ENCODE measurements at places on chromosomes 7 and 10.

DNA sequence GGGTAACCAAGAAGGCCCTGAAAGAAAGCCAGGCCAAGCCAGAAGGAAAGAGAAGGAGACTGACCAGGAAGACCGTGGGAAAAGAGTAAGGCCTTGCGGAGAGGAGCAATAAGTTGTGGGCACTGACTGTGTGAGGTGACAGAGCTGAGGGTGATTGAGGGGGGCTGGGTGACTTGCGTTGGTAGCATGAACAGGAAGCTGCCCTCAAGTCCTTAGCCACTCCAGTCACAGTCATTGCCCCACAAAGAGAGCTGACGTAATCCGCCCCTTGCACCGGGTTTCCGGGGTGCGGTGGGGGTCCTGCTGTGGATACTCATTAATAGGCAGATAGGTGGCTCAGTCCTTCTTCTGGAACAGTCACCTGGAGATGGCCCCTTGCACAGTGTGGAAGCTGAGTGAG, 16.1 kb upstream of the DMBT1 start:
- no peak for DNase-seq

- no peak for DNase-seq
These were observed 18.1 kb downstream of the ADRB1 start for GRCh38 chr10:114061789-114062188.

DNA sequence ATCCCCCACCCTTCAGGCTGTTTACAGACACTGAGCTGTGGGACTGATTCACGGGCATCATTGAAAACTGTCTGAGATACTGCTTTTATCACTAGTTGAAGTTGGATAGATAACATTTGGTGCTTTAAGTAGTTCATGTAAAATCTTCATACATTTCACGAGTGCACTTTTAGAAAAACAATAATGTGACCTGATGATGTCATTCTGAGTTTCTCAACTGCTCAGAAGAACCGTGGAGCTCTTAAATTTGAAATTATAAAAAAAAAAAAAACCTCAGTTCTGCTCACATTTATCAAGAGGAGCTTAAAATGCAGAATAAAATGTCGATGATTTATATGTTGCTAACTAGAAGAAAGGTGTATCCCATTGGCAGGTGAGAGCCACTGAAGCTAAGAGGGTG, 81.5 kb downstream of the GALNT11 start:
- peak; percentile 44 for DNase-seq

- no peak for DNase-seq
These were observed 96.5 kb upstream of the PLPP4 start for GRCh38 chr10:120360571-120360970.

GRCh38 chr7:11120068-11120664, 146.5 kb downstream of the PHF14 start:
- no peak for DNase-seq

DNA sequence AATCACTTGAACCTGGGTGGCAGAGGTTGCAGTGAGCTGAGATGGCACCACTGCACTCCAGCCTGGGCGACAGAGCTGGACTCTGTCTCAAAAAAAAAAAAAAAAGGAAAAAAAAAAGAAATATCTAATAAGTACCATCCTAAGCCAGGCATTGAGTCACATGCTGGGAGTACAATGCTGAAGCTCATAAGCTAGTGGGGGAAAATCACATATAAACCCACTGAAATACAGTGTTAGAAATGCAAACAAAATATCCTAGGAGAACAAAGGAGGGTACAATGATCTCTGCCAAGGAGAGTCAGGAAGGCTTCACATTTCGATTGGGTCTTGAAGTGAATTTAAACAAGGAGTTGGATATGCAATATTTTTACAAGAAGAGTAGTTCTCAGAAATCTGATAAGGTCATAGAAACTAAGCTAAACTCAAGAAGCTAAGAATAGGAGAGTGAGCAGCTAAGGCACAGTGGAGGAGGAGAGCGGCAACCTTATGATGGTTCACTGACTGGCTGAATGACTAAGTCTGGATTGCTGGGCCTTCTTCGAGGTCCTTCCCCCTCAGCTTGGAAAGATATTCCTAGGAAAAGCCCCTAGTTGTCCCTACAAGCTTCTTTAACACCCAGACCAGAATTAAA, 115.5 kb downstream of the PHTF2 start:
- peak; percentile 49 for DNase-seq

- no peak for DNase-seq
These were observed 620 bp downstream of the EPO start for GRCh38 chr7:100720671-100721504.

DNA sequence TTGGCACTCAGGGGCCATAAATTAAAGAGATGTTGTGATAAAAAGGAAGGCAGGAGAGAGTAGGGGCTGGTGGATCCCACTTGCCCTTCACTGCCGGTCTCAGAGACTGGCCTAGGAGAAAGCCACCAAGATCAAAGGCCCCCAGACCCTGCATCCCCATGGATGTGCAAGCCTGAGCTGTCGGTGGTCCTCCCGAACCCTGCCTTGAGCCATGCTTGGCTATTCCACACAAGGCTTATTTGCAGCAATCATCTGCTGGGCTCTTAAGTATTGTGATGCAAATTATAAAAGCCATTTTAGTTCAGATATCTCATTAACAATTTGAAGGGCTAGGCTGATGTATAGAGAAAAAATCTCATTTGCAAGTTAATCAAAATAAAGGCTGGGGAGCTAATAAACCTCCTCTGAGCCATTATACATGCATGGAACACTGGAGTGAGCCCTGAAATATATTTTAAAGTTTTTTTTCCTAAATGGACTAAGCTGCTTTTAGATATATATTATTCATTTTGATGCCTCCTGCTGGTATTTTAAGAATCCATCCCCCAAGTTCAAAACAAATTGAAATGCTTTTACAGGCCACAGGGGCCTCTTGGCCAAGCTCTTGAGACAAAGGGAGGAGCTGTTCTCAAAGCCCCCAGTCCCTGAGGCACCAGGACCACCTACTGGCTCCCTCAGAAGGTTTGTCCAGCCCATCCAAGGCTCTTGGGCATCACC, 28.1 kb downstream of the OAT start:
- DNase-seq, result no peak

DNA sequence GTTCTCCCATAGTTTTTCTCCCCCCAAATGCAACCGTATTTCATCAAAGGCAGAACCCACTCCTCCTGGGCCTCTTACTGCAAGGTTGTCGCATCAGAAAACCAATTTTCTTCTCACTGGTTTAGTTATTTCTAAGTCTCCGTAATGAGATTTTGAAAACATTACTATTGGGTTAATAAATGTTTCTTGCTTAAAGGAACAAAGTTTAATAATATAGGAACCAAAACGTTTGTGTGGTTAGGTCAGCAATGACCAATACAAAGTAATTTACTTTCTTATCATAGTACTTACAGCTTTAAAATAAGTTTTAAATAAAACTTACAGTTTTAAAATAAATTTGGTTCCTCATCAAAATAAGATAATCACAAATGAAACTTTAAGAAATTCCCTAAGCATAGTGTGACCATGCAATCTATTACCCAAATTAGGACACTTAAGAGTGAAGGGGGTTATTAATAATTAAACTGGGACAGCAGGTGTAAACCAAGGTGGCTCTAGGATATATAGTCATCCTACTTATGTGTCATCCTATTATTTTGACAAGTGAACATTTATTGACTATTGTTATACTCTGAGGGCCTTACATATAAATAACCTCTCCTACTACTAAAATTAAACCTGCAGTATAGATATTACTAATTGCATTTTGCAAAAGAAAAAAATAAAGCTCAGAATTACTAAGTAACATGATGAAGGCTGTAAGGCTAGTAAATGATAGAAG, 415.4 kb upstream of the LRRN3 start:
- DNase-seq, result no peak

DNA sequence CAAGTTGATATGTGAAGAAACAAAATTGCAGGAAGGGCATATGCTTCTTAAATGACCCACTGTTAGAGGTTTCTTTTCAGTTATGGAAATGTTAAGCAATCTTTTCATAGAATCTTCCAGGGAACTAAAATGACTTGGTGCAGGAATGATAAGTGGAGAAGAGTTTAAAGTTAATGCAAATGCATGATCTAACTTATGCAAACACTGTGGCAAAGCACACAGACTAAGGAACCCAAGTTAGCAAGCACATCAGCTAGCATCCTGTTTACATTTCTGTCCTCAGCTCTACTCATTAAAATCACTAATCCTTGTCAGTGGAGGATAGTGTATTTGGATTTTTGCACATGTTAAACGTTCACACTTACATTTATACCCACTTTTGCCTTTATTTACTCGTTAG, 9.3 kb downstream of the CLCN1 start:
- no peak for DNase-seq

- DNase-seq, result no peak
These were observed 68.8 kb downstream of the OSBPL3 start for GRCh38 chr7:24911213-24911603.

- DNase-seq, result peak; percentile 80
These were observed 614 bp upstream of the IFIT2 start for GRCh38 chr10:89301232-89301631.

DNA sequence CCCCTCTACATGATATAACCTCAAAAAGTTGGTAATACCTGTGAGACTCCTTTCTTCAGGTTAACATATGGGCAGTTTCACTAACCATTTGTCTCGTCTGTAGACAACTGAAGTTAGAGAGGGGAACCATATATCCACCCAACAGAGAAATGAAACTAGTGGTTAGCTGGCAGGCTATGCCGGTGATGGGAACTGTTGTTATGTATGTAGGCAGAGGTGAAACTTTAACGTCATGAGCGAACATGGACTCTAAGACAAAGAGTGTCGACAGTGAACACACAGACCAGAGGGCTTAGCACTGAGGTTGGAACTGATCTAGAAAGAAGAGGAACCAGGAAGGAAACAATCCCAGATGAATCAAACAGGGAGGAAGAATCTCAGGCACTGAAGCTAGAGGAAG, 112.4 kb downstream of the ELMO1 start:
- no peak for DNase-seq

GRCh38 chr7:87148332-87148955, 3.8 kb upstream of the DMTF1 start:
- peak; percentile 66 for DNase-seq

DNA sequence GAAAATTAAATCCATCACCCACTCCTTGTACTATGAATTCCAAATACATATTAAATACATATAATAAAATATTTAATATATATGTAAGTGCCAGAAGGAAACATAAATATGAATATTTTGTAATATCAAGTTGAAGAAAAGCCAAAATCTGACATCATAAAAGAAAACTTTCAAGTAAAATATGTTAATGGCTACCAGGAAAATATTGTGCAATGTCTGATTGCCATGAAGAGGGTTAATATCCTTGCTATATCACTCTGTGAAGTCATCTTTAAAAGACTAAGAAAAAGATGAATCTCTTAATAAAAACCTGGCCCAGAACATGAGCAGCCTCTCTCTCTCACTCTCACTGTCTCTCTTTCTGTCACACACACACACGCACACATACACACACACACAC, 130.2 kb downstream of the EGFR start:
- peak; percentile 55 for DNase-seq

DNA sequence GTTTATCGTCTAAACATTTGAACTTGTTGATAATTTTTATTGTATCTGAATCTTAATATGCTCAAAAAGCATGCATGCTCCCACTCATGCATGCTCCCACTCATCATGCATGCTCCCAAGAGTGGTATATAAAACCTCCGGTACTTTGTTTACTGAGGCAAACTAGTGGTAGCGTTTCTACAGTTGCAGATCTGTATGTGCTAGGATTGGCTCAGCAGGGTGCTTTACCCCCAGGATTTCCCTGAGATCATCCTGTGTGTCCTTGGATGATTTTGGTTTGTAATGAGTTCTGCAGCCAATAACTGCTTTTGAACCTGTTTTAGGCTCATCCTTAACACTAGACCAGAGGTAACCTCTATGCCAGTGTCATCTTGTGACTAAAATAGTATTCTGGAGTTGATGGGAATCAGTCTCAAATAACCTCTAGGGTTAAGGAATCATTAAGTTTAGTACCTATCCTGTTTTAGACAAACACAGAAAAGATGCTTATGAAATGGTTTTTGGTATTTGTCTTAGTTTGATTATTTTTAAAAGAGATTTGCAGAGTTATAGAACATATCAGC, 40.4 kb downstream of the PHTF2 start:
- DNase-seq, result peak; percentile 32

DNA sequence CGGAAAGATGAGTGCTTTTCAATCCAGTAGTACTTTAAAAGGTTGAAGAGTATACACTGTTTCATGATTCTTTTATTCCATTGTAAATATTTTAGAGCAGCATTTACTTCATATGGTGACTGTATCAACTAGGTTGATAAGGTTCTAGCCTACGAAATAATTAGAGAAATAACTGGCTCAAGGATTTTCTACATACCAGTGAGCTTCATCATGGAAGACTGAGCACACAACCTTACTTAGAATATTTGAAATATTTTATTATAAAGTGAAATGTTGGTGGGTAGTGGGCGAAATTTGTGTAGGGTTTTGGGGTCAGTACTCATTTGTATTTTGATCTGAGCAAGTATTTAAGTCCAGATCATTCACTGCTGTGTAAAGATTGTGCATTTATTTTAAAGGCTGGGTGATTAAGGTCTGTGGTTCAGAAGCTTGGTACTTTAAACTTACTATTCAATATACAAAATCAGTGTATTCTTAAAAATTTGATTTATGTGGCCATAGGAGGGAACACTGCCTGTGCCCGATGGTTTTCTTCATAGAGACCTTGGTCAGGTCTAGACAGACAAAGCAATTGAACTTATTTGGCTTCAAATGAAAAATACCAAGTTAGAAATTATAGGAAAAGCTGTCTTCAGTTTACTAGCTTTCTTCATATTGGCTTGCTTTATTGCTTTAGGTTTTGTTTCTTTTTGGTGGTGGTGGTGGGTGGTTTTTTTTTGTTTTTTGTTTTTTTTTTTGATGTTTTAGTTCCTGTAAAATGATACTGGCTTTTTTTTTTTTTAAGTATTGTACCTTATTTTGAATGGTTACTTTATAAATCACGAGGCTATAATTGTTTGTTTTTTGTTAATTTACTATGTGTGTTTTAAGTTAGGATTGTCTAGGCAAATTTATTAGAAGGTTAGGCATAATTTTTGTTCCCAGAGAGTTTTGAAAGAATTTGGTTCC, 3.0 kb downstream of the KMT2E start:
- DNase-seq, result peak; percentile 59

GRCh38 chr7:131031099-131031868, 296.4 kb upstream of the MKLN1 start:
- no peak for DNase-seq

DNA sequence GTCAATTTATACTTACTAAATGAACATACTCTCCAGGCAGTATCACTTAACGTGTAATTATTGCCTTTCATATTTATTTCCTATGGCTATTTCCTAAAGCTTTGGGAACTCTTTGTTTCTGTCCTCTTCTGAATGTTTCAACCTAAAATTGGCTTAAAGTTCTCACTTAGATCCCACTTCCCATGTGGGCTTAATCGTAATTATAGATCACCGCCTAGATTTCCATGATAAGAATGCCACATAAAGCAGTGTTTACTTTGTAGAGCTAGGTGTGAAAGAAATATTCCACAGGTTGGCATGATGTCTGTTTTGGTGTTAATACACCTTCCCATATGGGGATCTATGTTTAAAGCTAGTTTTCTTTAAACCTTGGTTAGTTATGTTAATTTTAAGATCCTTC, 1.5 kb downstream of the HDAC9 start:
- no peak for DNase-seq

- peak; percentile 26 for DNase-seq
These were observed 551 bp downstream of the KCND2 start for GRCh38 chr7:120273476-120273975.

- DNase-seq, result no peak
These were observed 14.3 kb downstream of the PCBD1 start for GRCh38 chr10:70874061-70874460.

- DNase-seq, result no peak
These were observed 195.9 kb upstream of the VWC2 start for GRCh38 chr7:49577576-49577975.

- DNase-seq, result no peak
These were observed 594 bp downstream of the ZNF503 start for GRCh38 chr10:75400771-75401568.
